ENCODE measurements at places on chromosomes 2 and 18.

DNA sequence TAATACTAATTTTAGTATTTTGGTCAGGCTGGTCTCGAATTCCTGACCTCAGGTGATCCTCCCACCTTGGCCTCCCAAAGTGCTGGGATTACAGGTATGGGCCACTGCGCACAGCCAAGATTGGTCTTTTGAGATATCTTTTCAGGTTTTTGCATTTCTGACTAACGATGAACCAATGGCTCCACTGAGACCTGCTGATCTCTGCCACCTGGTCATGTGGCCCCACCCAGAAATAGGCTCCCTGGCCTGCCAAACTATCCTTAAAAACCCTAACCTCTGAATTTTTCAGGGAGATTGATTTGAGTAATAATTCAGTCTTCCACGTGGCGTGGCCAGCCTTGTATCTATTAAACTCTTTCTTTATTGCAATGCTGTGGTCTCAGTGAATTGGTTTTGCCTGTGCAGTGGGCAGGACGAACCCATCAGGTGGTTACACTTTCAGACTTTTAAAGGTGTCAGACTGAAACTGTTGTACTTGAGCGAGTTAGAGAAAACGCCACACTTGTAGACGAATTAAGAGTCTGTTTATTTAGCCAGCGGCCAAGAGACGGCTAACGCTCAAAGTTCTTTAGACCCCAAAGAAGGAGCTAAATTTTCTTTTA, 85.8 kb upstream of the MSH6 start:
- DNase-seq, result no peak

DNA sequence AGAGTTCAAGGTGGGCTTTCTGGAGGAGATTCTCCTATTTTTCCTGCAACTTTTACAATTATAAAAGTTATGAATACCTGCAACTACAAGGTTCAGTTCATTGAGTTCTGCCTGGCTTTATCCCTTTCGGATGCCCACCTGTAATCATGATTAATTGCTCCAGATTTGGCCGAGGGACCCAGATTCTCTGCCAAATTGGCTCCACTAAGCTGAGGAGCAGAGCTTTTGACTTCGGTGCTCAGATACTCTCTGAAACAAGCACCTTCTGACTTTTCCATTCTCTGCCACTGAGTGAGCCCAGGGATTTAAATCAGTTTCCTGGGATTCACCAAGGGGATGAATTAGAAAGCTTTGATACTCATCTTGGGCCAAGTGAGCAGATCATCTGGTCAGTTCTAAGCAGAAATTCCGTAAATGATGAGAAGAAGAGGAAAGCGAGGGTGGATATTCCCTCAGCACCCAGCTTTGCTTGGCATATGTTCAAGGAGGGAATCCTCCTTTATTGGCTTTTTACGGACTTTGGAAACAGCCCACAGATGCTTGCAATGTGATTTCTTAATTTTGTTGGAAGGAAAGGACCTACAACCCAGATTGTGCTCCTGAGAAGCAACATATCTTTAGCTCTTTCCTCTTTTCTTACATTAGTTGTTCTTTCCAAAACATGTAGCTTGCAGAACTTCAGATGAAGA, 179.2 kb downstream of the SETBP1 start:
- no peak for DNase-seq

DNA sequence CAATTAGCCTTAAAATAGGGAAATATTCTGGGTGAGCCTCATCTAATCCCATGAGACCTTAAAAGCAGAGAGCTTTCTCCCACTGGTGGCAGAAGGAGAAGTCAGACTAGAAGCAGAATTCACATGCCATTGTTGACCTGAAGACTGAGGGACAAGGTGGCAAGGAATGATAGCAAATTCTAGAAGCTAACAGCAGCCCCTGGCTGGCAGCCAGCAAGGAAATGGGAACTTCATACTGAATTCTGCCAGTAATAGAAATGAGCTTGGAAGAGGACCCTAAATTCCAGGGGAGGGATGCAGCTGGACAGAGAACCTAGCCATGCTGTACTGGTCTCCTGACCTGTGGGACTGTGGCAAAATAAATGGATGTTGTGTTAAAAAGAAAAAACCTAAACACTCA, 19.5 kb downstream of the B3GNT7 start:
- DNase-seq, result no peak

GRCh38 chr18:66601649-66602048, 2.2 kb downstream of the CDH19 start:
- DNase-seq, result no peak

DNA sequence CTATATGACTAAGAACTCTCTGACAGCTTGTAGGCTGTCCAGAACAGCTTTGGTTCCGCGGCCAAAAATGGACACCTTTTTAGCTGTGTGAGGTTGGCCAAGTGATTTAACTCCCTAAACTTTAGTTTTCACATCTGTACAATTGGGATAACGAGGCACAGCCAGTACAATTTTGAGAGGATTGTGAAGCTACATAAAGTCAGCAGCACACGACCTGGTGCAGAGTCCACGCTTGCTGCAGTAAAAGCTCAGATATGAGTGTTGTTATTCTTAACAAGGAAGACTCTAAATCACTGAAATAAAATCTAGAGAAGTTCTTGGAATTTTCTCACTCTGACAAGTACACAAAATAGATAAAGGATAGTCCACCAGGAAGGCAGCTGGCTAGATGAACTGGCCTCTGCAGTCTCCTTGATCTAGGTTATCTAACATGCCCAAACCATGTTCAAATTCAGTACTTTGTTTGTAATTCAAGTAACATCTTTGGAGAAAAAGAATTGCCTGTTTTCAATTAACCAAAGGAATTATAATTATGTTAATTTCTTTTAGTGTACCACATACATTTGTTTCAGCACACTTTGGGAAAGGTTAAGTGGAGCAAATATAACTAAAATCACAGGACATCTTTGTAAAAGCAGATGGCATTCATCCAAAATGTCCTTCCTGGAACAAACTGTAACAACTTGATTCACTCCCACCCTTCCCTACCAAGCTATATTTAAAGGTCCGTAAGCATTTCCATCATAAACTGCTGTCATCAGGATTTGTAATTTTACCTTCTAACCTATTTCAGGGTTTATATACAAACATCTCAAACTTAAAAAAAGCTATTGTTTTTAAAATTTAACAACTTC, 201.7 kb upstream of the STK17B start:
- no peak for DNase-seq

GRCh38 chr2:124489686-124490085, 464.6 kb downstream of the CNTNAP5 start:
- no peak for DNase-seq

GRCh38 chr2:30362468-30363081, 84.5 kb upstream of the LCLAT1 start:
- no peak for DNase-seq

GRCh38 chr2:108938077-108938710, 50.8 kb downstream of the EDAR start:
- no peak for DNase-seq

DNA sequence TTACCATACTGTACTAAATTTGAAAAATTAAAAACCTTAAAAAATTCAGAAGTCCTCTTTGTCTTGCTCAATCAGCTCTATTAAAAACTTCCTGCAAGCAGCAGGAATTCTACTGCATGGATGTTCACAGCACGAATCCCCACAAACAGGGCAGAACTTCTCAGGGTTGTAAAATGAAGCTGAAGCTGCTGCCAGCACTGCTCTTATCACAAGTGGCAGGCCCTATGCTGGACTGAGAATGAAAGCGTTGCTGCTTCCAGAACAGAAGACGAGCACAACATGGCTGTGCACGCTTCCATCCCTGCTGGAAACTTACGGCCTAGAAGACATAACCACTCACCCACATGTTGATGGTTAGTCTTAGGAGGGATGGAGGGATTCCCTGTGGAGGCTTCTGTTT, 134.0 kb downstream of the RAB3GAP1 start:
- no peak for DNase-seq

DNA sequence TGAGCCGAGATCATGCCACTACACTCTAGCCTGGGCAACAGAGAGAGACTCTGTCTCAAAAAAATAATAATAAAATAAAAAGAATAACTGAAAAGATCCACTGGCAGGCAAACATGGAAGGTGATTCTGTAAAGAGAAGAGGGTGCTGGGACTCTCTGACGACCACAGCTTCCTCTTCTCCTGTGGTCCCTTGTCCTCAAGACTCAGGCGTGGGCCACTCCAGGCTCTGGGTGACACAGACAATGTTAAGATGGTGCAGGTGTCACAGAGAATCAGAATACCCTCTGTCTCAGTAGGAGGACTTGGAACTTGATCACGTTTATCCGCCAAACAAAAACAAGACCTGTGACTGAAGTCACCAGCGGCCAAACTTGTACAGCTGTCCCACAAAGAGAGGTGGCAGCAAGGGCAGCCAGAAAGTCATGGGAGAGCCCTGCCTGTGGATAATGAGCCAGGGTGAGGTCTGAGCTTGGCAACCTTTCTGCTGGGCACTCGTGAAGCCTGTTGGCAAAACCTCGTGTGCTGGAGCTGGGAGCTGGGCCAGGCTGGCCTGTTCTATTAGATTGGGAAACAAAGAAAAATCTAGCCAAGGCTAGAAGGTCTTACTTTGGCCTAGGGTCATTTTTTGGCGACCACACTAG, 76.4 kb upstream of the ITGA6 start:
- DNase-seq, result no peak

- no peak for DNase-seq
Measured at GRCh38 chr2:151120011-151120410, 141.7 kb downstream of the RBM43 start.

GRCh38 chr18:12491611-12492435, 84.1 kb downstream of the PRELID3A start:
- DNase-seq, result no peak

- DNase-seq, result no peak
Measured at GRCh38 chr2:189013671-189014448, 39.7 kb downstream of the COL3A1 start.

GRCh38 chr2:60958361-60958760, 59.2 kb upstream of the PEX13 start:
- no peak for DNase-seq

DNA sequence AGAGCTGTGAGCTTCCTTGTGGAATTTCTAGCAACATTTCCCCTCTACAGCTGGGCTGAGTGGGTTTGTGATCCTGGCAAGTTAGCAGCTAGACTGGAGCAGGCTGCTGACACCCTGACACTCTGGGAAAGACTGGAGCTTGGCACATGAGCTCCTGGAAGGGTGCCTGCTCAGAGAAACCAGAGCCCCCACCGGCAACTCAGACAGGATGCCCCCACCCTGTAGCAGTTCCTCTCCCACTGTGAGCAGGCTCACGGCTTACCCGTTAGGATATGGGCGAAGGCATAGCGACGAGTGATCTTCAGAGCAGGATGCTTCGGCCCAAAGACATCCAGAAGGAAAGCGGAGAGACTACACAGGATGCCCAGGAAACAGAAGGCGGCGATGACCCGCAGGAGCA, 11.2 kb downstream of the TMEM127 start:
- DNase-seq, result no peak

GRCh38 chr2:15838481-15839090, 101.8 kb upstream of the MYCN start:
- DNase-seq, result no peak

- DNase-seq, result no peak
Measured at GRCh38 chr2:150690870-150691269, 203.4 kb upstream of the RND3 start.

GRCh38 chr18:79587779-79588635, 91.6 kb upstream of the CTDP1 start:
- peak; percentile 2 for DNase-seq

DNA sequence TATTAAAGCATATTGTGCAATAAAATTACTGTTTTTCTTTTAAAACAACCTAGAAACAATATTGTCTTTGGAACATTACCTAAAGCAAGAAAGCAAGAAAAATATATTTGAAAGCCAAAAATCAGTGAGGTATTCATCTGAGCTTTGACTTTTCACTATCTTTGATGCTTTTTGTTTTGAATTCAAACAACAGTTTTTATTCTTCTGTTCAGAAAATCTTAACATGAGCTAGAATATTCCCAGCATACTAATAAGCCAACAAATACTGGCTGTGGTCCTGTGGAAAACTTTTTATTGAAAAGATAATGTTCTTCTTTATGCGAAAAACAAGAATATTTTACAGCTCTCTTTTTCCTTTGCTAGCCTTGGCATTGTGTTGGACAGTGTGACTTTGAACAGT, 19.8 kb downstream of the FAM171B start:
- no peak for DNase-seq

DNA sequence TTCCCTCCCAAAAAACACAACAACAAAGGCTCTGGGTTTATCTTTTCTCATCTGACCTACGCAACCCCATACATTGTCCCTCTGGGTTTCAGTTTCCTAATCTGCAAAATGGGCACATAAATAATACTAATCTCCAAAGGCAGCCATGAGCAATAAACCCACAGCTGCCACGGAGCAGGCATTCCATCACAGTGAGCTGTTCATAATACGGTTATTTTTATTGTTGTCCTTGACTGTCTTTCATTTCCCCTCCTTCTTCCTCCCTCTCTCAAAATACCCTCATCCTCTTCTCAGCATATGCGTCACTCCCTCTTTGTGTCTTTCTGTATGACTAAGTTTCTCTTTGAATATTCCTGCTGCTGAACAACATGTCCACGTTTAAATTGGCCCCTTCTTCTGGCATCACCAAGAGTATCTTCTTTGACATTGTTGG, 129.8 kb upstream of the CAB39 start:
- no peak for DNase-seq

DNA sequence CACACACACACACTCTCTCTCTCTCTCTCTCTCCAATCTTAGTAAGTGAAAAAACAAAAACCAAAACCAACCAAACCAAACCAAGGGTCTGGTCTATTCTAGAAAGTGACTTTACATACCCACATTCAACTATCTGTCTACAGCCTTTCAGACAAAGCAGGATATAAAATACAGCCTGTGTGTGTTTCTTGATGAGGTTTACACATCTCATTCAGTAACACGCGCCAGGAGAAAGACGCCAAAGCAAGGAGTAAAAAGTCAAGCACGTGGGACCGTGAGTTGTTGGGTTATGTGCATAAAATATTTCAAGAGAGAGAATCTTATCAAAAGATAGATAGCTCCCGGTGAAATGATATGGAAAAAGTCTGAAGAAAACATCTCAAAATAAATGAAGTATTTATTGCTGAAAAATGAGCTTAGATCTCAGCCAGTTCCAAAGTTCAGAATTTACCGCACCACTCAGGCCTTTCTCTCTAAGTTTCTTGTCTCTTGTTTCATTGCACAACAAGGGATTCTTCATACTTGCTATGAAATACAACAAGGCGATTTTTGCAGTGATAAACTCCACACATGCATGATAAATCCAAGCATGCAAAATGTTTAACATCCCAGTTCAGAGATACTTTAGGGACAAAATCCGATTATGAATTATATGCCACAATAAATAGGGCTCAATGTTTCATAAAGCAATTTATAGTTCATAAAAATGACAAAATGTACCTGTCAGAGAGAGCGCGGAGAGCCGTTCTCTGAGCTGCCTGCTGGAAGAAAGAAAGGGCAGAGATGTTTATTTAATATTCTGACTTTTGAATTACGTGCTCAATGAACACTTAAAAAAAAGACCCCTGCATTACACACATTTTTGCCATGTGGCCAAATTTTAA, 159.3 kb upstream of the REV1 start:
- no peak for DNase-seq

Data from glutamatergic neuron (in vitro differentiated cells).